A673 (cell line): ENCODE measurements at places on chromosomes 11 and 22.

DNA sequence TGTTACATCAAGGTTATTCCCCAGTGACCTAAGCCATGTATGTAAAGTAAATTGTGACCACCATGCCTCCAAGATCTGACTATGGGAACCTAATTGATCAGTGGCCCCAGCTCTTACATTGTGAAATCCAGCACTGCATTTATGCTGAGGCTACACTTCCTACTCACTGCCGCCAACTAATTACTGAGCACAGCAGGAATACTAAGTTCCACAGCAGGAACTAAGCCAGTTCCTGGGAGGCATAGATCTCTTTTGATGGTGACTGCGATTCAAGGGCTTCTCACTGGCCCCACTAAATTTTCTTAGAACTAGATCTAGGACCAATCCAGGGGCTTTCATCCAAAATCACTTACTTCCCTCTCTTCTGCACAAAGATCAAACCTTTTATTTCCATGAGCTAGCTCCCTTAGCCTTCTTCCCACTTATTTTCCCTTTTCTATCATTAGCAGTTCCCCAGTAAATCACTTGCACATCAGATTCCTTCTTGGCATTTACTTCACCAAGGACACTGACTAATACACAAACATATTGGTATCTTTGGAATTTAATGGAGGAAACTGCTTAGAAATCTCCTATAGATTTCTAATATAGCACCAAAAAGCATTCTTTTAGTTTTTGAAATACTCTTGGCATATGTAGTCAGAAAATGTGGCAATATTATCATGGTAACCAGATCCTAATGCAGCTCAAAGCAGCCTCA is 46.0 kb downstream of the CNTN5 start:
- peak; percentile 72 for DNase-seq

- peak; percentile 48 for DNase-seq
Measured at GRCh38 chr22:44723801-44724200, 21.8 kb downstream of the PRR5 start.

DNA sequence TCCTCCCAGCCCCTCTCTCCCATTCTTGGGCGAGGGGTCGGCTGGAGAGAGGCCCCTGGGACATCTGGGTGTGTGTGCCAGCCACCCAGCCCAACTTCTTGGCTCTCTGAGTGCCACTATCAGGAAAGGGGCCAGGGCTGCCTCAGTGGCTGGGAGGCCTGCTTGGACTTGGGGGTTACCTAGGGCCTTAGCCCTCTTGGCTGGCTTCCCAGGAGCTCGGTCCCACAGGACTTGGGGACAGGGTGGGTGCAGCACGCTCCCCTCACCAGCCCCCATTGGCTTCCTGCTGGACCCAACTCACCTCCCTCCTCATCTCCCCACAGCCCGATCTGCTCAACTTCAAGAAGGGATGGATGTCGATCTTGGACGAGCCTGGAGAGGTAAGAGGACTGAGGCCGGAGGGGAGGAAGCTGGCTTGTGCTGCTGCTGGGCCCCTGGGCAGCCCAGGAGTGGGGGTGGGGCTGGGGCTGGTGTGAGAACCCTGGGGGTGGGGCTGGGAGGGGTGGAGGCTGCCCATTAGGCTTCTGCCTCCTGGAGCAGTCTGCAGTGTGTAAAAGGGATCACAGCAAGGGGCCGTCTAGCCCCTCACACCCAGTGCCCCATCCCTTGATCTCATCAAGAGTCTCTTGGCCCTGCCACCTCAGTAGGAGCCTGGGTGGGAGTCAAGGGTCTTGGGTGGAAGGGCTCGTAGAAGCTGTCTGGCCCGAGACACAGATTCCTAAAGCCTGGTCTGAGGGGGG is 54.8 kb downstream of the TRIOBP start:
- DNase-seq = no peak

DNA sequence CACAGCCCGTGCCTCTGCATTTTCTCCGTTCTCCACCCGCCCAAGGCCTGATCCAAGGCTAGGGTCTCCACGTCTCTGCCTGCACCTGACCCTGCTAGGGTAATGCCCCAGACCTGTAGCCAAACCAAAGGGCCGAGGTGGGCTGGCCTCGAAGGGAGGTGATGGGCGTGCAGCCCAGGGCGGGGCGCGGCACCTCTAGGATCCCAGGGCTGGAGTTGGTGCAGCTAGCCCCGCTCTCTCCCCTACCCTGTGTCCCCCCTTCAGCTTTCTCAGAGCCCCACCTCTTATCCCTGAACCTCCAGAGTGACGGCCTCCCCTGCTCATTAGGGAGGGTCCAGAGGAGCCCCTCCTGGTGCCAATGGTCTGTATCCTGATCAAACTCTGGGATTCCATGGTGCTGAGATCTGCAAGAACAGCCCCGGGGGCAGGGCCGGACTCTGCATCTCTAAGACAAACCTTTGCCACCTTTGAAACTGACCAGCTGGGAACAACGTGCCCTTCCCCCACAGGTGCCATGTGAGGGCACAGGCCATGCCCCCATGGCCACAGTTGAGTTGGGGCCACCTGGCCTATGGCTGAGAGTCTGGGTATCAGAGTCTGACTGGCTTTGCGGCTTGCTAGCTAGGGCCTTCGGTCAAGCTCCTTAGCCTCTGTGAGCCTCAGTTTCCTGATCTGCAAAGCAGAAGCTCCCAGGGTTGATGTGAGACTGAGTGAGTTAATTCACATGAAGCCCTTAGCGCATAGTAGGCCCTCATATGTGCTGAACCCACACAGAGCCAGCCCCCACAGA is 23.1 kb upstream of the CBX7 start:
- no peak for DNase-seq

DNA sequence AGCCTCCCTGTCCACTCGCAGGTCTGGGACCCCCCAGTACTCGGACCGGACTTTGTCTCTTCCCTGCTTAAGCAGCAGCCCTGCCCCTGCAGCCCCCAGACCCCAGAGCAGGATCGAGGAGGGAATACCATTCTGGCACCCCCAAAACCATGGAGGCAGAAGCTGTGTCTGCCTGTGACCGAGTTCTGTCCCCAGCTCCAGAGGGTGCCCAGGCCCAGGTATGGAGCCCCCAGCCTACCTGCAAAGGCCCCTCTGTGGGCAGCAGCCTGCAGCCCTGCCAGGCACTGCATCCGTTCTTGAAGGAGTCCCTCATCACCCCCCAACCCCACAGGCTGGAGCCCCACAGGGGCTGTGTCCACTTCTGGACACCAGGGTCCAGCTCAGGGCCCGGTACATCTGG is 163.8 kb downstream of the BRD1 start:
- no peak for DNase-seq

- peak; percentile 40 for DNase-seq
Measured at GRCh38 chr11:76609736-76610370, 60.7 kb downstream of the LRRC32 start.
